ENCODE measurements at places on chromosomes 3 and 15.

- peak; percentile 46 for DNase-seq
Measured at GRCh38 chr3:191329654-191330529, at the start of gene UTS2B. Gene UTS2B (minus strand): TSS chr3:191330526. CDS start chr3:191282189, 48,337 bp downstream.

DNA sequence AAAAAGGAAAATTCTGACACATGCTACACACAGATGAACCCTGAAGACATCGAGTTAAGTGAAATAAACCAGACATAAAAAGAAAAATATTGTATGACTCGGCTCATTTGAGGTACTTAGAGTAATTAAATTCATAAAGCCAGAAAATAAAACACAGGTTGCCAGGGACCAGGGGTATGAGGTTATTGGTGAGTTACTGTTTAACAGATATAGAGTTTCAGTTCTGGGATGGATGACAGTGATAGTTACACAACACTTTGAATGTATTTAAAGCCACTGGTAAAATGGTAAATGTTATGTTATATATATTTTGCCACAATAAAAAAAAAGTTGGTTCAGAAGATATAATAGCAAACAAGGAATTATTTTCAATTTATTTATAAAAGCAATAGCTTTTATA, 436.1 kb upstream of the WNT5A start:
- DNase-seq: no peak

- DNase-seq: no peak
Measured at GRCh38 chr3:183812761-183813445, 12.5 kb downstream of the MAP6D1 start.

DNA sequence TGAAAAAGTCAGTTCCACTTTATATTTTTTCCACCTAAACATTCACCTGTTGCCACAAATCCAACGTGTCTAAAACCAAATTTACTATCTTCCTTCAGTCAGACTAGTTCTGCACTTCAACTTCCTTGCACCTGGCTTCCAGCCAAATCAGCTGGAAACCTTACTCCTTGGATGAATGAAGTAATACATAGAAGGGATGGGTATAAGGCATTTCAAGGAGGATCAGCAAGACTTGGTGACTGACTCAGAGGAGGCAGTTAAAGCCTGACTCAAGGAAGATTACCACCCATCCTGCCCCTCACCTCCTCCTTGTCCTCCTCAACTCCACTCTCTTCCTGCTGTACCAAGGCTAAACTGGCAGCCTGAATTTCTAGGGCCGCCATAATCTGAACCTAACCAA, 37.1 kb downstream of the QTRT2 start:
- peak; percentile 28 for DNase-seq

DNA sequence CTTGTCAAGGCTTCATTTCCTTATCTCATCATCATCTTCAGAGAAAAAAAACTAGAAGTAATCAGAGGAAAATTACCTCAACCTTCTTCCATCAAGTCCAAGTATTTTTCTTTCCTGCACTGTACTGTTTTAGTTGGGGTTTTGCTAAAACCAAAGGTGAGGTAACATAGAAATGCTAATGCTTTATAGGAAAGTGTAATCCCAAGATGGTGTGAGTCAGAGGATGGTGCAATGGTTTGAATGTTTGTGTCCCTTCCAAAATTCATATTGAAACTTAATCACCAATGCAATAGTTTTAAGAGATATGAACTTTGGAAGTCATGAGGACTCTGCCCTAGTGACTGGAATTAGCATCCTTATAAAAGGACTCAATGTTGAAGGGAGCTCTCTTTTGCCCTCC, 79.5 kb downstream of the KBTBD8 start:
- DNase-seq: no peak

Measured in NCI-H446 (cell line).